Natural killer cell treated with Interleukin-12 subunit alpha and Interleukin-12 subunit beta and Interleukin-15 and Interleukin-18, amount 100 ng/mL, for 72 hours (primary cell): ENCODE measurements at places on chromosomes 16 and 17.
A peak's percentile ranks its signal among the peaks of the same experiment; 100 is the strongest.

DNA sequence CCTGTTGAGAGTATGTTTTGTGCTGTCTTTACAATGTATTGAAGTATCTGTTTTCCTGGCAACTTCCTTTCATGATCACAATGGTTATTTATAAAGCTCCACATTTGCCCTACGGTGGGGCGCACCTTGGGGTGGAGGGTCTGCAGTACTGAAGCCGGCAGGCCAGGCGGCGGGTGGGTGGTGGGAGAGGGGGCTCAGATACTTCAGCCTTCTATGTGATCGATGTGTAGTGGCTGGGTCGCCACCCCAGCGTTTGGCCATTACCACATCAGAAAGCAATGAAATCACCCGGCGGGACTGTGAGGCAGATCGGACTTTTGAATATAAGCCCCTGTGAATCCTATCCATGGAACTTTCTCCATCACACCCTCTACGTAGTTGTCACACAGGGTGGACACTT is 196.6 kb downstream of the FOXL1 start:
- peaks cover 15% of the 10 kb centered on the region for H3K27me3 ChIP-seq
- DNase-seq: no peak
- H3K4me3 ChIP-seq: no peak overlapping the region
- no peaks in the 10 kb centered on the region for H3K36me3 ChIP-seq
- H3K4me1 ChIP-seq: no peaks in the 10 kb centered on the region
- H3K27ac ChIP-seq: no peak overlapping the region

GRCh38 chr17:7577327-7578199 is 1.9 kb upstream of the CD68 start:
- no peaks in the 10 kb centered on the region for H3K27me3 ChIP-seq
- peak overlapping the region; percentile 96 for H3K27ac ChIP-seq
- H3K4me1 ChIP-seq: peaks cover 87% of the 10 kb centered on the region
- DNase-seq: no peak

DNA sequence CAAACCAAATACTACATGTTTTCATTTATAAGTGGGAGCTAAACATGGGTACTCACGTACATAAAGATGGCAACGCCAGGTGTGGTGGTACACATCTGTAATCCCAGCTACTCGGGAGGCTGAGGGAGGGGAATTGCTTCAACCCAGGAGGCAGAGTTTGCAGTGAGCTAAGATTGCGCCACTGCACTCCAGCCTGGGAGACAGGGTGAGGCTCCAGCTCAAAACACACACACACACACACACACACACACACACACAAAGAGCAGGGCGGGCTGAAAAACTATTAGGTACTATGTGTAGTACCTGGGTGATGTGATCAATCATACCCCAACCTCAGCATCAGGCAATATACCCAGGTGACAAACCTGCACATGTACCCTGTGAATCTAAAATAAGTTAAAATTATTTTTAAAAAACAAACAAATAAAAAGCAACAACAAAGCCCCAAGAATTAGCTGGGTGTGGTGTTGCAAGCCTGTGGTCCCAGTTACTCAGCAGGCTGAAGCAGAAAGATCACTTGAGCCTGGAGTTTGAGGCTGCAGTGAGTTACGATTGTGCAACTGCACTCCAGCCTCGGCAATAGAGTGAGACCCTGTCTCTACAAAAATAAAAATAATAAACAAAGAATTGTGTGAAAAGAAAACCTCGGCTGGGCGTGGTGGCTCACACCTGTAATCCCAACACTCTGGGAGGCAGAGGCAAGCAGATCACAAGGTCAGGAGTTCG is 11.9 kb upstream of the FAAP100 start:
- no peak overlapping the region for H3K4me3 ChIP-seq
- H3K4me1 ChIP-seq: no peaks in the 10 kb centered on the region
- peaks cover 5% of the 10 kb centered on the region for H3K36me3 ChIP-seq
- DNase-seq: no peak
- no peak overlapping the region for H3K27ac ChIP-seq
- no peaks in the 10 kb centered on the region for H3K27me3 ChIP-seq

GRCh38 chr16:18950469-18951185 is 24.4 kb upstream of the SMG1 start:
- DNase-seq: no peak
- no peaks in the 10 kb centered on the region for H3K36me3 ChIP-seq
- no peak overlapping the region for H3K4me3 ChIP-seq
- no peak overlapping the region for H3K27ac ChIP-seq
- H3K27me3 ChIP-seq: no peaks in the 10 kb centered on the region

GRCh38 chr17:14389681-14390080 is 88.8 kb downstream of the HS3ST3B1 start:
- H3K27ac ChIP-seq: no peak overlapping the region
- DNase-seq: no peak
- no peak overlapping the region for H3K4me3 ChIP-seq
- no peaks in the 10 kb centered on the region for H3K4me1 ChIP-seq

DNA sequence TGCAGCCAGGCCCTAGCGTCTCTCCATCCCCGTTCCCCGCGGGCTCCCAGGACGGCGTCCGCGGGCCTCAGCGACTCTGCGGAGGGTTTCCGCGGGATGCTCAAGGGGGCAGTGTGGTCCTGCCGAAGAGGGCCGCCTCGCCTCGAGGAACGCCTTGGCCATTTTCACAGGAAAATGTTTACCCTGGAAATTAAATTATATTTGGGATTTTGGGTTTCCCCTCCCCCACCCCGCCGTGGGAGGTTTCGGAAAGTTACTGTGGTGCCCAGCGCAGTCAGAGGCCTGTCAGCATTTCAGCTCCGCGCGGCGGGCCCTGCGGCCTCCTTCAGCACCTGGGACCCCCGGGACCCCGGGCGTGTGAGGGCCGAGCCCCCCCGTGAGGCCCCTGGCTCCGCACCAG is 94.5 kb downstream of the PCTP start:
- no peaks in the 10 kb centered on the region for H3K4me1 ChIP-seq
- no peak overlapping the region for H3K27ac ChIP-seq
- no peak for DNase-seq

- no peaks in the 10 kb centered on the region for H3K27me3 ChIP-seq
- H3K4me3 ChIP-seq: no peak overlapping the region
- H3K27ac ChIP-seq: peak overlapping the region; percentile 5
- DNase-seq: no peak
- peaks cover 60% of the 10 kb centered on the region for H3K4me1 ChIP-seq
- peaks cover 16% of the 10 kb centered on the region for H3K36me3 ChIP-seq
Measured at GRCh38 chr17:82461827-82462524, 3.4 kb downstream of the NARF start.

GRCh38 chr17:71878998-71879397 is 241.8 kb upstream of the SOX9 start:
- H3K27ac ChIP-seq: no peak overlapping the region
- H3K36me3 ChIP-seq: no peaks in the 10 kb centered on the region
- H3K4me1 ChIP-seq: no peaks in the 10 kb centered on the region
- DNase-seq: no peak
- no peak overlapping the region for H3K4me3 ChIP-seq

DNA sequence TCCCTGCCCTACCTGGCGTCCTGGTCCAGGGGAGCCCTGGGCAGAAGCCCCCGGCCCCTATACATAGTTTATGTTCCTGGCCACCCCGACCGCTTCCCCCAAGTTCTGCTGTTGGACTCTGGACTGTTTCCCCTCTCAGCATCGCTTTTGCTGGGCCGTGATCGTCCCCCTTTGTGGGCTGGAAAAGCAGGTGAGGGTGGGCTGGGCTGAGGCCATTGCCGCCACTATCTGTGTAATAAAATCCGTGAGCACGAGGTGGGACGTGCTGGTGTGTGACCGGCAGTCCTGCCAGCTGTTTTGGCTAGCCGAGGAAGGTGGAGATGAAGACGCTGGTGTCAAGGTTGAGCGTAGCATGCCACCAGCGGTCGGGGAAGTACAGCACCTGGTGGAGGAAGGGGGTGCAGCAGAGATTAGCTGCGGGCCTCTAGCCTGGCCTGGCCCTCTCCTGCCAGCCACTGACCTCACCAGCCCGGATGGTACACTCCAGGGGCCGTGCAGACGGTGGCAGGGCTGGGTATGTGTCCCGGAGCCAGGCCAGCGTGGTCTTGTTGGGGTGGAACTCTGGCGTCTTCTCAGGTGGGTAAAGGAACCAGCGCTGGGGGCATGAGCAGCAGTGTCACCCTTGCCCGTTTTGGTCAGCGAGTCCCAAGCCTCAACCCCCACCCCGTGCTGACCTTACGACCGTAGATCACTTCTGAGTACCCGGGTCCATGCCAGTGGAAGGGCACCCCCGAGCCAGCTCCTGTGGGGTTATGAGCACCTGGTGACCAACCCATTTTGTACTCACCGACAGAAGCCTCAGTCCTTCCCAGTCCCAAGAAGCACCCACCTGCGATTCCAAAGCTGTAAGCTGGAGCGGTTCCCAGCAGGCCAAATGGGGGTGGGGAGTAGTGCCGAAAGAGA is 1.4 kb downstream of the JMJD8 start:
- H3K4me1 ChIP-seq: peaks cover 13% of the 10 kb centered on the region
- DNase-seq: no peak
- no peaks in the 10 kb centered on the region for H3K27me3 ChIP-seq

GRCh38 chr17:1640329-1641064 is 5.0 kb downstream of the SCARF1 start:
- H3K4me3 ChIP-seq: no peak overlapping the region
- no peaks in the 10 kb centered on the region for H3K36me3 ChIP-seq
- no peak overlapping the region for H3K27ac ChIP-seq
- DNase-seq: no peak
- no peaks in the 10 kb centered on the region for H3K27me3 ChIP-seq

GRCh38 chr17:76147211-76148014 is 6.4 kb upstream of the FOXJ1 start:
- peak overlapping the region; percentile 98 for H3K27ac ChIP-seq
- peak; percentile 26 for DNase-seq
- H3K4me1 ChIP-seq: peaks cover 58% of the 10 kb centered on the region
- no peaks in the 10 kb centered on the region for H3K36me3 ChIP-seq

- no peak overlapping the region for H3K27ac ChIP-seq
- no peaks in the 10 kb centered on the region for H3K4me1 ChIP-seq
- no peaks in the 10 kb centered on the region for H3K27me3 ChIP-seq
- H3K36me3 ChIP-seq: no peaks in the 10 kb centered on the region
- DNase-seq: no peak
Measured at GRCh38 chr16:48330189-48330840, 54.9 kb downstream of the SIAH1 start.

DNA sequence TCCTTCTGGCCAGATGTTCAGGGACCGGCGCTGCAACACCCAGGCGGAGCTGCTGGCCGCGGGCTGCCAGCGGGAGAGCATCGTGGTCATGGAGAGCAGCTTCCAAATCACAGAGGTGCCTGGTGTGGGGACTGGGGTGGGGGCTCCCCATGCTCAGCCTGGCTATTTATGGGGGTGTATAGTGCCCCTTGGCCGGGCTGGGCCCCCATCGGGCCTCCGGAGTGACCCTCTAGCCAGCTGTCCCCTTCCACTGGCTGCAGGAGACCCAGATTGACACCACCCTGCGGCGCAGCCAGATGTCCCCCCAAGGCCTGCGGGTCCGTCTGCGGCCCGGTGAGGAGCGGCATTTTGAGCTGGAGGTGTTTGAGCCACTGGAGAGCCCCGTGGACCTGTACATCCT is 6.1 kb downstream of the ITGB4 start:
- H3K36me3 ChIP-seq: no peaks in the 10 kb centered on the region
- H3K4me3 ChIP-seq: no peak overlapping the region
- no peaks in the 10 kb centered on the region for H3K27me3 ChIP-seq
- H3K4me1 ChIP-seq: no peaks in the 10 kb centered on the region
- no peak overlapping the region for H3K27ac ChIP-seq
- no peak for DNase-seq

DNA sequence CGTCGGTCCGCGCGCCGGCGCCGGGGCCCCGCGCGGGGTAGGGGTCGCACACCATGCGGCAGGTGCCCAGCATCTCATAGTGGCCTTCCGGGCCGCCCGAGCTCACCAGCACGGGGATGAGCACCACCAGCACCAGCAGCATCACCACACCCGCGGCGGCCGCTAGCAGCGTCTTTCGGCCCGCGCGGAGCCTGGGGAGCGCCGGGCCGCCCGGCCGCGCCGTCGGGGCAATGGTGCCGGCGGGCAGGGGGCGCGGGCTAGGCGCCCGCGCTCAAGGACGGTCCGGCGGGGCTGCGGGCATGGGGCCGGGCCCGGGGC is 237 bp downstream of the C1QL1 start:
- DNase-seq: no peak
- H3K4me1 ChIP-seq: peaks cover 27% of the 10 kb centered on the region
- H3K27me3 ChIP-seq: peaks cover 31% of the 10 kb centered on the region
- H3K4me3 ChIP-seq: no peak overlapping the region

DNA sequence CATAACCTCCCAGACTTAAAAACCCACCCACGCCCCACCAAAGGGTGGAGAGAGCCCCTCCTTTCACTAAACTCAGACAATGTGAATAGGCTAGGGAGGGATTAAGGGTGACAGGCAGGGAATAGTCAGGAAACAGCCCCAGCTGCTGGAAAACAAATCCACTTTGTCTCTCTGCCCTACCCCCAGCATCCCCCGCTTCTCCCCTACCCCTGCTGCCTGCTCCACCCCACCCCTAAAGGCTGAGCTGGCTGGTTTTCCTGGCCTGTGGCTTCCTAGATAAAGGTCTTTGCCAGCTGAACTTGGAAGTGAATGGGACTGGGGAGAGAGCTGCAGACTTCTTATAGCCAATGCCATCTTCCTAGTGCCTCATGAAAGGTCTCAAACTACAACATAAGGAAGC is 15.0 kb downstream of the CAVIN1 start:
- no peak overlapping the region for H3K4me3 ChIP-seq
- no peaks in the 10 kb centered on the region for H3K36me3 ChIP-seq
- DNase-seq: no peak
